Breast epithelium (tissue), 4 donors: ENCODE measurements at places on chromosomes 6 and 20.
A peak's percentile ranks its signal among the peaks of the same experiment; 100 is the strongest.

- no peak for DNase-seq
Observed at GRCh38 chr6:33136310-33136900, 55.9 kb downstream of the COL11A2 start.

GRCh38 chr6:158409451-158409850, 97.2 kb downstream of the TULP4 start:
- no peak for DNase-seq

DNA sequence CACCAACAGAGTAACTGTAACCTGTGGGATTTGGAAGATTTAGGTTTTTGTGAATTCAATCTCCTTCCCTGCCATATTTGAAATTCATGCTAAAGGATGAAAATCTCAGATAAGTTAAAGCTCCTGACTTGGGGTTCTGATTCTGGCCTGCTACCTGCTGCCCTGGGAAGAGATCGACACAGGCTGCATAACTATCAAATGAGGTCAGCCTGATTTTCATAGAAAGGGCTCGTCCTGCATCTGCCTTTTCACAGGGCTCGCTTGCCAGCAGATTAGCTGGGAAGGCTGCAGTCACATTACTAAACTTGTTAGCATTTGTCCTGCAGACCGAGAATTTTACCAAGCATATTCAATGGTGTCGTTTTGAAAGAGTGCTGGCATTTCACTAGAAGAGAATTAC, 14.6 kb downstream of the GCLC start:
- no peak for DNase-seq

DNA sequence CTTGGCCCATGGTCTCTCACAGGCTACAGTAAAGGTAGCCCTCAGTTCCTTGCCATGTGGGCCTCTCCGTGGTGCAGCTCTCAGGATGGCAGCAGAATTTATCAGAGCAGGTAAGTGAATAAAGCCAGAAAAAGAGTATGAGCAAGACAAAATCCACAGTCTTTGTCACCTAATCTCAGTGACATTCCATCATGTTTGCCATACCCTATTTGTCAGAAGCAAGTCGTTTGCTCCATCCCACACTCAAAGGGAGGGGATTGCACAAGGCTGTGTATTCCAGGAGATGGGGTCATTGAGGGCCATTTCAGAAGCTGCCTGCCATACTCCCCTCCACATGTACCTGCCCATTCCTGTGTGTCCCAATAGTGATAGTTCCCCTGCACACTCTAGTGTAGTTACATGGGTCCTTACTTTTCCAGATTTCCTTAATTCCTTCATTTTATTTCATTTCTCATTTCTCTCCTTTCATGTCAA, 24.2 kb downstream of the ISM1 start:
- no peak for DNase-seq

- DNase-seq = no peak
Observed at GRCh38 chr6:167401525-167402194, 76.8 kb downstream of the TTLL2 start.

GRCh38 chr6:2632976-2633584, 117.6 kb downstream of the MYLK4 start:
- DNase-seq = no peak

DNA sequence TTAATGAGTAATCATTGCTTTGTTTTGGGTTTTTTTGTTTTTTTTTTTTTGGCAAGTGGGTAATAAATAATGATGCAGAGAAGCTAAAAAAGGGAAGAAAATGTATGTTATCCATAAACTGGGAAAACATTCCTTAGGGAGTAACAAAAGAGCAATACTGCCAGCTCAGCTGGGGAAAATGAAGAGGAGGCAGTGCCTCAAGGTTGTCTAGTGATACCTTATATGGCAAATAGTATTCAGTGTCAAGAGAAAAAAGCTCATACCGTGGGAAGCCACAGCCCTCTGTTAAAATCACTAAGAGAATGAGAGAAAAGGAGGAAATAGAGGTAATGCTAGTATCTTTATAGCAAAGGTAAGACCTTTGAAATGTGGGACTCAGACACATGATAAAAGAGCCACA, 47.1 kb upstream of the SMLR1 start:
- DNase-seq = no peak

GRCh38 chr20:53636540-53637097, 43.0 kb upstream of the ZNF217 start:
- no peak for DNase-seq

GRCh38 chr20:24978513-24978912, 14.0 kb downstream of the APMAP start:
- no peak for DNase-seq

DNA sequence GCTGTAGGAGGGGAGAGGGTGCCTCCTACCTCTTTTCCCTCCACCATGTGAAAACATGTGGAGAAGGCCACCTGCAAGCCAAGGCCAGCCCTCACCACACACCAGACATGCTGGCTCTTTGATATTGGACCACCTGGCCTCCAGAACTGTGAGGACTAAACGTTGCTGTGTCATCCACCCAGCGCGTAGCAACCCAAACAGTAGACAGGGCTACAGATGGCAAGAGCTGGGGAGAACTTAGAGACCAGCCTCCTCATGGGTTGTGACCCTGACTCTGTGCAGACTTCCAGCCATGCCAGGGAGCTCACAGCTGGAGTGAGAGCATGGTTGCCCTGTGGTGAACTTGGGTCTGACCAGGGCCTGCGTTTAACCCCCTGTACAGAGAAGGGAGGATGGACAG, 195.9 kb upstream of the CST7 start:
- no peak for DNase-seq

DNA sequence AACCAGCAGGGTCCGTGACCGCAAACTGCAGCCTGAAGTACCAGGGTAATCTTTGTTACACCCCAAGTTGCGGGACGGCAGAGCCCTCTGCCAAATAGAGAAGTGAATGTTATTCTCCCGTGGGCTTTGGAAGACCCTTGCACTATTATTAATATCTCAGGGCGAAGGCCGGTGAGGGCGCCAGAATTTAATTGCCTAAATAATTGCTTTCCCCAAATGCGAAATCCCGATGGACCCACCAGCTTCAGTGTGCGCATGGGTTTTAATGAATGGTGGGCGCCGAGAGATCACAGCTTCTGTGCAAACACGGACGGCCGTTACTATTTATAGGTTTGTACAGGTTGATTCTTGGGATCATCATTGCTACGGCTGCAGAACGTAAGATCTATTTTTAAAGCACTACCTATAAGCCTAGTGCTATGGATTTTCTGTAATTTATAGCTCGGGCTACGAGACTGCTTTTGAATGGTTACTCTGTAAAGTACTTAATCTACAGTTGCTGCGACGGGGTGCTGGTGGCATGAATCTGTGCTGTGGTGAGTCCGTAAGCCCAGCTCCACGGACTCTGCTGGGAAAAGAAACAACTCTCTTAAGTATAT, 15.2 kb upstream of the PHACTR3 start:
- peak; percentile 10 for DNase-seq

DNA sequence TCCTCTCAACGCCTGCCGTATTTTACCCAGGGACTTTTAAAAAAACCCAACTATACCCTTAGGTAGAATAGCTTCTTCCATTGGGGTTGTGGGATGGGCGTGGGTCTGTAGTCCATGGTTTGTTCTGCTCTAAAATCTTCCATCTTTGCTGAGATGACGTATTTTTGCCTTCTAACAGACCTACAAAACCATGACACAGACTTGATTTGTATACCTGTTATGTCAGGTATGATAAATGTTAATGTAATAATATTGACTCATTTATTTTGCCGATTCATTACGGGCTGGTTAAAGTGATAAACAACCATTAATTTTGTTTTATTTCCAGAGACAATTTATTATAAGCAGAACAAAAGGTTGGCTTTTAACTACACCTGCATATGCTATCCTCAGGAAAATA, 48.7 kb downstream of the UST start:
- no peak for DNase-seq

DNA sequence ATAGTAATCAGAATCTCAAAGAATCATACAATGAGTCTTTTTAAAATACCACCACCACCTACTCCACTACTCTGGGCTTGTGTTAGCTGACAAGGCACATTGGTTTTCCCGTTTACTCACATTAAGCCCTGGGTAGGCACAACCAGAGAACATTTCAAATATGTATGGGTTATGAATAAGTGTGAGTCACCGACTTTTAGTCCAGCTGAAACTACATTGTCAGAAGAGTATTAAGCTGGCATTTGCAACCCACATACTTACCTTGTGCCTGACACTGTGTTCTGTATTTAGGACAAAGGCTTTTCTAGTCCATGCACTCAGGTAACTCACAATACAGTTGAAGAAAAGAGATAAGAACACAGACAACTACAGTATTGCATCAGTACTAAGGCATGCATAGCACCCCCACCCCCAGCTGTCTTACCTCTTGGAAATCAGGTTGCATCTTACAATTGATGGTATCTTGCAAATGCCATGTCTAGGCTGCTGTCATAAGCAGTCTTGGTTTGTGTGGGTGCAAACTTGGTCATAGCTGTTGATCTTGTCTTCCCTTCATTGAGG, 40.3 kb upstream of the AHI1 start:
- DNase-seq = no peak

GRCh38 chr6:47188588-47189021, 121.1 kb downstream of the TNFRSF21 start:
- no peak for DNase-seq

DNA sequence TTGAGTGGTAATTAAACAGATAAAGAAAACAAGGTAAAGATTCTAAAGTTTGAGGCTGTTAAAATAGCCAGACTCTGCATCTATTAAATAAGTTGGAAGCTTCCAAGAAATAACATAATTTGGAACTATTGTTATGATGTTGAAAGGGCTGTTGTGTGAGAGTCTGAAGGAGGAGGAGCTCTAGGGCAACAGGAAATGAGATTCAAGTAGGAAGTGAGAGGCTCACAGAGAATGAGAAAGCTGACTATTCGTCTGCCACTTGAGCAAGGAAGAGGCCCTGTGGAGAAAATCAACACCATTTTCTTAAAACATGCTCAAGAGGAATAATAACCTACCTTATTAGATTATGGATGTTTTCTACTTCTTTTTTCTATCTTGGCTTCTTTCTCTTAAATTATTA, 185.2 kb downstream of the SLC24A3 start:
- DNase-seq = no peak

DNA sequence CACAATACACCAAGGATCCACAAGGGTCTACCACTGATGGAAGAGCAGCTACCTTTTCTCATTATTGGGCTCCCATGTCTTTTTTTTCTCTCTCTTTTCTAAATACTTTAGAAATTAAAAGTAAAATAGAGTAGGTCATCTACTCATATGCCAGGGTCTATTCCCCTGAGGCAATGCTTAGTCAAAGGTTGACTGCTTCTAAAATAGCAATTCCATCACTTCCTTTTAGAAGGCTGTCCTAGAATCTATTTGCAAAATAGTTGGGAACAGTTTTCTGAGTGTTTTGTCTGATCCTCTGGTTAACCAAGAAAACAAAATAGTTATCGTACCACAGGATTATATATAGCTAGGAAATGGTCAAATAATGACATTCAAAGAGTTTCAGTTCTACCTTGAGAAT, 174.1 kb downstream of the COL21A1 start:
- DNase-seq = no peak
